Keratinocyte (primary cell): ENCODE measurements at places on chromosomes 5 and 9.

- no peak for DNase-seq
Measured at GRCh38 chr9:114397219-114397847, 9.6 kb upstream of the AKNA start.

- DNase-seq = no peak
Measured at GRCh38 chr9:88988796-88989641, 2.2 kb upstream of the S1PR3 start.

DNA sequence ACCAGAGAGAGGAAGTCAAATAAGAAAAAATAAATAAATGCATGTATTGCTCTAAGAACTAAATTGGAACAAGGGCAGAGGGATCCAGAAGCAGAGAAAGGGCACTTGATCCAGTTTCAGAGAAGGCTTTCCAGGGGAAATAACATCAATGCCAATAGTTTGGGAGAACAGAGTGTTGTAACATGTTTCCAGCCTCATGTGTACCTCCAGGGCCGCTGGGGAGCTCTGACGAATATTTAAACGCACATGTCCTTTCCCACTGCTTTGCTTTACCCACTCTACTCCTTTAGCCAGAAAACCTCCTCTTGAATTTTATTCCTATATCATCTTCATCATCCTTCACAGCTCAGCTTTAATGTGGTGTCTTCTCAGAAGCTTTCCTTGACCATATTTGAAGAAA is 233.7 kb downstream of the ENC1 start:
- DNase-seq = no peak

DNA sequence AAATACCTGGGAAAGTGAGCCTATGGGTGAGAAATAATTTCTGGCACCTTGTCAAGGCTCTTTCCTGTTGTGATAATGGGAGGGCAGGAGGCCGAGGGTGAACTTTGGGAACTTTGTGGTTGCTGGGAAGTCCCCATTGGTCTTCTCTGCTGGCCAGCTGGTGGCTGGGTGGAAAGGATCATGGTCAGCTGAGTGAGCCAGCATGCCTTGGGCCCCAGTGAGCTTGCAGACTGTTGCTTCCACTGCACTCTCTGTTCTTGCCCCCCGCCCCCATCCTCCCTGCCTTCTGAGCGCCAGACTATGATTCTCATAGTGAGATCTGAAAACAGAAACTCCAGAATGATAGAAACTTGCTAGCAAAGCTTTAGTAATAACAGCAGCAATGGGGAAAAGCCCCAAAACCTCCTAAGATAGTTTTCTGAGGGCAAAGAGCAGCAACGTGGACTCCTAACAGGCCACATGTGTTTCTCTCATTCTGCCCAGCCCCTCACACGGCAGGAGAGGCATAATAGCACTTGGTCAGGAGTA is 139.2 kb upstream of the SMARCA2 start:
- DNase-seq = no peak

GRCh38 chr5:119596046-119596445 is 33.3 kb upstream of the FAM170A start:
- DNase-seq = no peak

- DNase-seq = no peak
Measured at GRCh38 chr5:161944974-161945373, 97.1 kb downstream of the GABRA1 start.
